Amygdala (tissue), 56 donors: ENCODE measurements at places on chromosomes 13 and 19.
A peak's percentile ranks its signal among the peaks of the same experiment; 100 is the strongest.

DNA sequence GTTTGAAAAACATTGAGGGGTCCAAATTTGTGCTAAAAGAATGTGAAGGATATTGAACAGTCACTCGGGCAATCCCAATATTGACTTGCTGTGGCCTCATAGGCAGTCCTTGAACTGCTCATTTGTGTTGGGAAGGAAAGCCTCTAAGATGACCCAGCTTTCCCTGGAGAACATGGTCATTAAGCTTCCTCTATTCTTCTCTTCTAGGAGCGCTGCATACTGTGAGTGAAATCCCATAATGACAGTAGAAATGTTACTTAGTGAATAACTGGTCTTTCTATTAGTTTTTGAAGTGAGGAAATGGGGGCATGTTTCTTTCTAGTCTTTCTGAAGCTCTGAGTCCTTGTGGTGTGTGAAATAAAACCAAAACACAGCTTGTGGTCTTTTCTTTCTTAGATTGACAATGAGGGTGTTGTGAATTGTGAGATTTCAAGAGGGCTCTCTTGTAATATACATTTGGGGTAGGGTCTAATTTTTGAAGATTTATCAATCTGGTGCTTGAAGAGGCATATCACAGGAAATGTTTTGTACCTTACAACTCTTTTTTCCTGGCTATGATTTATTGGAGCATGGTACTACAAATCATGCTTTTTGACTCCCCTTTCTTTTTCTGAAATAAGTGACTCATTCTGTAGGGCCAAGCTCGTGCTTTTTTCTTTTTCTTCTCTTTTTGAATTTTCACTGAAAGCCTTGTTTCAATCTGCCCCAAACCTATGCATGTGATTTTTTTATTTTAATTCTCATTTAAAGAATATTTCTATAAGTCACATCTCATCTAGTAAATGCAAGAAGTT, 250.8 kb downstream of the OXGR1 start:
- DNase-seq, result no peak

- peak; percentile 83 for DNase-seq
These were observed 8.6 kb upstream of the MKNK2 start for GRCh38 chr19:2059422-2060201.

GRCh38 chr13:35833608-35834275, 297.4 kb downstream of the DCLK1 start:
- no peak for DNase-seq

- DNase-seq, result no peak
These were observed 264.7 kb upstream of the STARD13 start for GRCh38 chr13:33550276-33550675.

DNA sequence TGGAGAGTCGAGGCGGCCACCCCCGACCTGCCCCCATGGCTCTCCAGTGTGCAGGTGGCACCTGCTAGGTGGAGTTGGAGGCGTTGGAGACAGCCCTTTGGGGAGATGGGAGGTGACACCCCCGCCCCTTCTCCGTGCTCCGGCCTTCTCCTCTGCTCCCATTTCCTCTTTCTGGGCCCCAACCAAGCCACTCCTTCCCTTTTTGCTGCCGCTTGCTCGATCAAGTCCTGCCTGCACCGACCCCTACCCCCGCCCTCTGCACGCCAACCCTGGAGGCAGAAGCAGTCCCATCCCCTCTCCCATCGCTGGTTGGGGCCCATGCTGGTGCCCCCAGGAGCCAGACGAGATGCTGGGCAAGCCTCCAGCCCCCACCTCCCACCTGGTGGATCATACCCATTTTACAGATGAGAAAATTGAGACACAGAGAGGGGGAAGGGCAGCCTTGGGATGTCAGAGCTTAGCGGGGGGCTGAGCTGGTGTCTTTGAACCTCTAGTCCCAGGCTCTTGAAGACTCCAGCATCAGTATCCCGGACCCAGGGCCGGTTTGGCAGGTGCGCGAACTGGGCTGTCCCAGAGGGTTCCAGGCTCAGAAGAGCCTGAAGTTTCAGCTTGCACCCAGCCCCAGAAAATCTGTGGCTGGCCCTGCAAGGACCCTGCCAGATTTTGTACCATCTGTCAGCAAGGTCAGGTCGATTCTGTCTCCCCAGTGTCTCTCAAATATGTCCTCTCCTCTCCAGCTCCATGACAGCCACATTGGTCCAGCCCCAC, 10.3 kb downstream of the GNA15 start:
- no peak for DNase-seq

DNA sequence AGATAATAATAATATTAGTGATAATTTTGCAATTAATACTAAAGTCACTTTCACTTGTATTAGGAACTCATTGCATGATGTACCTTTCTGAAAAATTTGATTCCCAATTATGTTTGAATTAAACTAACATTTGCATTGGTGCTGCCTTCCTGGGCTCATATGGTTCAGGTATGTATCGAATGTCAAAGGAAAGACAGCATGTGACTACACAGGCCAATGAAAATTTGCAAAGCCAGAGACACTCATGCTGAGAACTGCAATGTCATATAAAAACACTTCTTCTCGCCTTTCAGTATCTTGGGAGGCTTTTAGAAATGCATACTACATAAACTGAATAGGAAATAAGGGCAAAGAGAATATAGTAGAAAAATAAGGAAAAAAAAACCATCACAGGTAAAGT, 44.3 kb downstream of the RAP2A start:
- no peak for DNase-seq
